ENCODE measurements at places on chromosomes 12 and 14.
A peak's percentile ranks its signal among the peaks of the same experiment; 100 is the strongest.

DNA sequence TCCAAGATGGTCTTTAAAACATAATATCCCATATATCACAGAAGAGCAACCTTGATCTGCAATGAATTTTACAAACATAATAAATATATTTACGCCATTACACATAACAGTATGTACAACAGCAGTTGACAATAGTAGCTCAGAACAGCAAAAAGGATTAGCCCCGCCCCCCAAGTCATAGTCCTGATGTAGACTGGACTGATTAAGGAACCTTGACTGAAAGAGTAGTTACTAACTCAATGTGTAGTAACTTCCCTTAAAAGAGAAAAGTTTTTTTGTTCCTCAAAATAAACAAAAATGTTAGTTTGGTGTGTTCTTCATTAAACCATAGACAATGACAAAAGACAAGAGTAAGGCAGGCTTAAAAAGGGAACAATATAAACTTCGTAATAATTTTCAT, 44.5 kb downstream of the GTF2A1 start:
- DNase-seq = no peak

DNA sequence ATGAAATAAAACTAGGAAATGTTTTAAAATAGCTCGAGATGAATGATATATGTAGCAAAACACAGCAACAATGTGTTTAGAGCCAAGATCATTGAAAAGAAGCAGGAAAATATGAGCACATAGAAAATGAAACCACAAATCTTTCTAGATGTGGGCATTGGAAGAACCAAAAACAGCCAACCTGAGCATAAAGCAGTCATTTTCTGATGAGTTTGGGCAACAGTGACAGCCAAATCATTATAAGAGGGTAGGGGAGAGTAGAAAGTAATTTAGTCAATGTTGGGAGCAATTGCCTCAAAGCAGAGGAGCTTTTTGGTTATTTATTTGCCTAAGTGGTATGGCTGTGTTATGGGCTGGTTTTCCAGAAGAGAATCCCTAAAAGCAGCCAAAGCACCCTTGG, 8.8 kb upstream of the BICDL1 start:
- DNase-seq = no peak

DNA sequence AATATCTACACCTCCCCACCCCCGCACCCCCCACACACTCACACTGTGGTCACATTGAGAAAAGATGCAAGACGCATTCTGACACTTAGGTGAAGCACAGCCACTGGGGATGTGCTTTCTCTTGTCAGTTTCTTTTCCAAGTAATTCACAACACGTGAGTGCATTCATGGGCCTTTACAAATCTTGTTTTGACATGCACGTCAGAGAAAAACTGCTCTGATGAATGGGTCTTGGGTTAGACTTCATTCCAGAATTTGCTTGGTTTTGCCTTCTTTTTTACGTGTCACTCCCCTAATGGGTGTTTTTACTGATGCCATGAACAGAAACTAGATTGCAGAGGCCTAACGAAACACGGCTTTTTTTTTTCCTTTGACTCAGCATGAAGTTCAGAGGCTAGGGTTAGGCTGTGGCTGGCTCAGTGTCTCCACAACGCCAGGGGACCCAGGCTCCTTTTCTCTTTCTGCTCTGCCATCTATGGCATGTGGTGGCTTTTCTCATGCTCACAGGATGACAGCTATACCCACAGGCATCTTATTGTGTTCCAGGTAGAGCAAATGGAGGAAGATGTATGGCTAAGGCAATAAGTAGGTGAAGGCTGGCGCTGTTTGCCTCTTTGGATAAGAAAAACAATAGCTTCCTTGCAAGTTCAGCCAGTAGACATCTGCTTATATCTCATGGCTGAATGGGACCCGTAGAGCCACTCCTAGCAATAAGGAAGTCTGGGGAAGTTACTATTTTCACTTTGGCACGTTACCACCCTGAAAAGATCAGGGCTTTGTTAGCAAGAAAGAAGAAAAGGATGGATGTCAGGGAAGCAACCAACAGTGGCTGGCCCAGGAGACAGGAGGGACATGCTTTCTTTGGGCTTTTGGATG, 253.3 kb downstream of the SLC15A4 start:
- no peak for DNase-seq

DNA sequence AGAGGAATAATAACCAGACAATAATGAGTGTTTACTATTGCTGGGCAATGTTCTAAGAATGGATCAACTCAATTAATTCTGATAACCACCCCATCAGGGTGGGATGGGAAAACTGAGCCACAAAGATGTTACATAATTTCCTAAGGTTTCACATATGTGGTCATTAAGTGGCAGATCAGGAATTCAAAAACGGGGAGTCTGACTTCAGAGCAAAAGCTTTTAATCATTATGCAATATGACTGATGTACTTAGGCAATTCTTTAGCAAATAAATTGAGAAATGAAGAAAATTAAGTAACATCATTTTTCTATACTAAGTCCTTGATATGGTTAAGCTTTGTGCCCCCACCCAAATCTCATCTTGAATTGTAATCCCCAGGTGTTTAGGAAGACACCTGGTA, 53.4 kb downstream of the PLCZ1 start:
- DNase-seq = no peak

GRCh38 chr12:130916241-130916911, 37.3 kb upstream of the ADGRD1 start:
- DNase-seq = peak; percentile 84

GRCh38 chr12:123937707-123938591, 34.7 kb downstream of the CCDC92 start:
- no peak for DNase-seq

Measured in DMS79 (cell line).